Epithelial cell of prostate (primary cell): ENCODE measurements at places on chromosomes 6 and 20.

- DNase-seq, result no peak
Measured at GRCh38 chr6:26400626-26401025, 1.4 kb upstream of the BTN3A1 start.

- DNase-seq, result no peak
Measured at GRCh38 chr6:69391106-69391505, 405.7 kb downstream of the LMBRD1 start.

- DNase-seq, result no peak
Measured at GRCh38 chr20:5888041-5888440, 62.3 kb downstream of the TRMT6 start.

DNA sequence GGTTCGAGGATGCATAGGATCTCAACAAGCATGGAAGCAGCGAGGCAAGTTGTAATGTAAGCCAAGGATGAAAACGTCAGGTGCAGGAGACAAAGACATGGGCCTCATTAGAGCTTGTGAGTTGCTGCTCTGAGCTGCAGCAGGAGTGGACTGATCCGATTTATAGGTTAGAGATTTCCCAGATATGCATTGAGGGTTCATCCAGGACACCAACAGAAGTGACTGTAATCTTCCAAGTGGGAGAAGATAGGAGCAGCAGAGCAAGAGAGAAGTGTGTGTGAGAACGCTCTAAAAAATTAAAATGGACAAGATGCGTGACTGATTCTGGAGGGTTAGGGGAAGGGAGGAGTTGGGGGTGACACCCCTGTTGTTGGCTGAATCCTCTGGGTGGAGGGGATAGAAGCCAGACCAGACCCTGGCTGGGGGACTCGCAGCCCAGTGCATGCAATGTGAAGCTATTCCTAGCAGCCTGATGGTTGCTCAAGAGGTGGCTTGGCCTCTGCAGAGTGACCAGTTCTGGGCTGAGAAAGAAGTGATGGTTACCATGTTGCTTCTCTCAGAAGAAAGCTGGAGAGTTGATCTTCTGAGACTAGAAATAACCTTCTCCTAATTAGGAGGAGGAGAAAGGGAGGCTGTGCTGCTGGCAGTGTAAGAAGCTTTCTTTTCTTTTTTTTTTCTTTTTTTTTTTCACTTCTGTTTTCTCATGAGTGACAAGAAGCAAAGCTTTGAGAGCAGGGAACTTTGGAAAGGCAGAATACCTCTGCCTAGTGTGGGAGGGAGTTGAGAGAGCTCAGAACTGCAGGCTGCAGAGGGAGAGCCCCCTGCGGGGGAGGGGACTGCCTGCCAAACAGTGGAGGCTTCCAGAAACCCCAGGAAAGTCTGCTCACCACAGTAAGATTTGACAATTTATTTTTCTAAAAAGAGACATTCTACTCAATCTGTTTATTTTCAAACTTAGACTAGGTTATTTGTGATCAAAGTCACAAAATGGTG lies 116.9 kb downstream of the SLX4IP start:
- DNase-seq, result no peak

GRCh38 chr6:51468704-51469103 lies 618.7 kb downstream of the PKHD1 start:
- DNase-seq, result no peak

DNA sequence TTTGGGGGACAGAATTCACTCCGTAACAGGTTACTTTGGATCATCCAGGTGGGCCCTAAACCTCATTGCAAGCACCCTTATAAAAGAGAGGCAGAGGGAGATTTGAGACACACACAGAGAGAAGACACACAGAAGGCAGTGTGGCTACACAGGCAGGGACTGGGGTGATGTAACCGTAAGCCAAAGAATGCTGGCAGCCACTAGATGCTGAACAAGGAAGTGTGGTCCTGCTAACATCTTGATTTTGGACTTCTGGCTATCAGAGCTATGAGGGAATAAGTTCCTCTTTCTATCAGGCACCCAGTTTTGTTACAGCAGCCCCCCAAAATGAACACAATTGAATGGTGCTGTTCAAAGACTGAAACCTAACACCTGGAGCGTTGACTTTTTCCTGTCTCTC lies 191.3 kb upstream of the MYLIP start:
- no peak for DNase-seq

DNA sequence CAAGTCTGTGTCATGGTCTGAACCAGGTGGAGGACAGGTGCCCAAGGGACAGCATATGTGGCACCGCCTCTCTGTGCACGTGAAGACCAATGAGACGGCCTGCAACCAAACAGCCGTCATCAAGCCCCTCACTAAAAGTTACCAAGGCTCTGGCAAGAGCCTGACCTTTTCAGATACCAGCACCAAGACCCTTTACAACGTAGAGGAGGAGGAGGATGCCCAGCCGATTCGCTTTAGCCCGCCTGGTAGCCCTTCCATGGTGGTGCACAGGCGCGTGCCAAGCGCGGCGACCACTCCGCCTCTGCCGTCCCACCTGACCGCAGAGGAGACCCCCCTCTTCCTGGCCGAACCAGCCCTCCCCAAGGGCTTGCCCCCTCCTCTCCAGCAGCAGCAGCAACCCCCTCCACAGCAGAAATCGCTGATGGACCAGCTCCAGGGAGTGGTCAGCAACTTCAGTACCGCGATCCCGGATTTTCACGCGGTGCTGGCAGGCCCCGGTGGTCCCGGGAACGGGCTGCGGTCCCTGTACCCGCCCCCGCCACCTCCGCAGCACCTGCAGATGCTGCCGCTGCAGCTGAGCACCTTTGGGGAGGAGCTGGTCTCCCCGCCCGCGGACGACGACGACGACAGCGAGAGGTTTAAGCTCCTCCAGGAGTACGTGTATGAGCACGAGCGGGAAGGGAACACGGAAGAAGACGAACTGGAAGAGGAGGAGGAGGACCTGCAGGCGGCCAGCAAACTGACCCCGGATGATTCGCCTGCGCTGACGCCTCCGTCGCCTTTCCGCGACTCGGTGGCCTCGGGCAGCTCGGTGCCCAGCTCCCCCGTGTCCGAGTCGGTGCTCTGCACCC lies 109.5 kb upstream of the RAB32 start:
- DNase-seq, result no peak

GRCh38 chr20:41046716-41047115 lies 18.1 kb downstream of the TOP1 start:
- no peak for DNase-seq

DNA sequence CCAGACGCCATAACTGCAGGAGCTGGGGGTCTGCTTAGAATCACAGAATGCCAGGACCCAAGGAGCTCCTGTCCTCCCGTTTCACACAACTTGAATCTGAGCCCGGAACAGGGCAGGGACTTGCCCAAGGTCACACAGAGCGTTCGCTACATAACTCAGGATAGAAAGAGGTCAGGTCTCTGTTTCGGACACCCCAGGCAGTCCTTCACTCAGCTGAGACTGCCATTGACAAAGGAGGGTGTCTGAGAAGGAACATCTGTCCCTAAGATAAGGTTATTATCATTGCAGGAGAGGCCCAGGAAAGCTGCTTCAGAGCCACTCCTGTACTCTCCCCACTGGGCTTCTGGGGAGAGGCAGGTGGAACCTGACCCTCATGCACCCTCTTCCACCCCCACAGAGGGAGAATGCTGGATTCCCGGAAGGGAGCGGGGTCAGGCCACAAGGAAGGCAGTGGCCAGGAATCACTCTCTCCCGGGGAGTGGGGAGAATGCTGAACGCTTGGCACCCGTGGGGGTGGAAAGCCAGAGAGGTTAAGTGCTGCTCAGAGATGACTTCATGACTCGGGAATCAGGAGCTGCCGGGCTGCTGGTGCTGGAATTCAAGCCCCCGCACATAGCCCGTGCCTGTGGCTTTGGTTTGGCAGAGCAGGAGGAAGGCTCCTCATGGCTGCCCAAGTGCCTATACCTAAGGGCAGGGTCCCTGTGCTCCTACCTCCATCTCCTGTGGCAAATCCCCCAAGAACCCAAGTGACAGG lies 10.7 kb downstream of the SDC4 start:
- no peak for DNase-seq

- no peak for DNase-seq
Measured at GRCh38 chr20:46154796-46155195, 36.7 kb downstream of the CD40 start.

- no peak for DNase-seq
Measured at GRCh38 chr20:16104783-16105182, 468.5 kb downstream of the KIF16B start.

DNA sequence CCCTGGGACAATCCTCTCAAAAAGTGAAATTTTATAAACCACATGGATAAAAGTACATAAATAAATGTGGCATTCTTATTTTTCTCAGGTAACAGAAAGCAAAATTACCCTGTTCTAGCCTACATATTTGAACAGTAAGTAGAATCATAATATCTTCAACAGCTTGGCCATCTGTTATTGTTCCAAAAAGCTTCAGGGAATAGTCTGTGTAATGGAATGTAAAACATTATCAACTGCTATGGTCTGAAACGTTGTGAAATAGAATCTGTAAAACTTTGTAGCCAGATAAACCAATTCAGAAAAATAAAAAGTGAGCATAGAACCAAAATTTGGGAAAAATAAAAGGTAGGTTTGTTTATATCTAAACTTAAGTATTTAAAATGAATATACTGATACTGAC lies 114.7 kb downstream of the THEMIS start:
- DNase-seq, result no peak

GRCh38 chr6:55827818-55828522 lies 47.4 kb downstream of the BMP5 start:
- DNase-seq, result no peak

GRCh38 chr20:36827541-36828279 lies 48.2 kb upstream of the TLDC2 start:
- DNase-seq, result no peak

GRCh38 chr6:106046116-106046853 lies 39.9 kb upstream of the PRDM1 start:
- no peak for DNase-seq

DNA sequence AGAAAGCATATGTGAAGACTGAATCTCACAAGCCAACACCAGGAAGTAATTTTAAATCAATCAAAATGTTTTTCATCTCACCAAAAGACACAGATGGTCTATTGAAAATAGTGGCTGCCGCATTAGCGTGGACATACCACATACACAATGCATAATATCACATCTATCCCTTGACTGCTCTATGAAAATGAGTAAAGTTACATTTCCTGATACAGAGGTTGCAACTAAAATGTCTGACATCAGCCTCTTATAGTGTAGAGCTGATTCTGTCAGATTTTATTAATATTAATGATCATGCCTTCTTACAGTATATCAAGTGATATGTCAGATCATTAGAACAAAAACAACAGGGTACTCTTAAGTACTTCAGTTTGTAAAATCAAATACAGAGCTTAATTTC lies 339.8 kb upstream of the EPHA7 start:
- DNase-seq, result no peak

- DNase-seq, result no peak
Measured at GRCh38 chr20:37202267-37202943, 23.1 kb upstream of the MROH8 start.

DNA sequence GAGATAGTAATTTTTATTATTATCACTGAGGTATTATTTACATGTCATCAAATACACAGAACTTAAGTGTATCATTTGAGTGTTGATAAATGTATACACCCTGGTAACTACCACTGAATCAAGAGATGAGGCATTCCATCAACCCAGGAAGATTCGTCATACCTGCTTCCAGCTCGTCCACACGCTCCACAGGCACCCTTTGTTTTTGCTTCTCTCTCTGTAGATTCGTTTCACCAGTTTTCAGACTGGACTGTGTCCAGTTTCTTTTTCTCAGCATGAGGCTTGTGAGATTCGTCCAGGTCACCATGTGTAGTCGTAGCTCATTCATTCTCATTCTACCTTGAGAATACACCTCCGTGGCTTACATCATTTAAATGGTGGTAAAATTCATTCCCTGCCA lies 64.5 kb downstream of the BFSP1 start:
- DNase-seq, result no peak

GRCh38 chr20:49452011-49452482 lies 30.4 kb downstream of the KCNB1 start:
- no peak for DNase-seq
